ENCODE measurements at places on chromosomes 2 and 18.
A peak's percentile ranks its signal among the peaks of the same experiment; 100 is the strongest.

DNA sequence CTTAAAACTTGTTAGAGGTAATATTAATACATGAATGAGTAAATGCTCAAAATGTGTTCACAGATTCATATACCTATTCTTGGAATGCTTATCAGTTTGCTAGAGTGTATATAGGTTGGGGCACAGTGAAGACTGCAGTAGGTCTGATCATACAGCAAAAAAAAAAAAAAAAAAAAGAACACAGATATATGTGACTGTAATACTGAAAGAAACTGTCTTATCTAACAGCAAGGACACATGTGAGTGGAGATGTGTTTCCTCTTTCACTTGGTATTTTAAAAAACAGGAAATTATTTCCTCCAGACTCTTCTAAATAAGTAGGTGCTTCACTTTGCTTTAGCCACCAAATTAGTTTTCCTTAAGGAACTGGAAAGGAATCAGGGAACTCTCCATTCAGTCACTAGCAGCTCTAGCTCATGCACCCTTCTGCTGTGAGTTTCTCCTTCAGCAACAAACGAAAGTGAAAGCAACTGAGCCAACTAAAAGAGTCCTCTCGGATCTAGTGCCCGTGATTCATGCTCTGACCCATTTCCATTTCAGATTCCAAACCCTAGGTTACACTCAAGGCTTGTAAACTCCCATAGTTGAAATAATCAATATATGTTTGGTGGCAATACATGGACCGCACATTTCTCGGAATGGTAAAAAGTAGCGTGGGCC lies 98.5 kb downstream of the DSEL start:
- peak; percentile 49 for DNase-seq

DNA sequence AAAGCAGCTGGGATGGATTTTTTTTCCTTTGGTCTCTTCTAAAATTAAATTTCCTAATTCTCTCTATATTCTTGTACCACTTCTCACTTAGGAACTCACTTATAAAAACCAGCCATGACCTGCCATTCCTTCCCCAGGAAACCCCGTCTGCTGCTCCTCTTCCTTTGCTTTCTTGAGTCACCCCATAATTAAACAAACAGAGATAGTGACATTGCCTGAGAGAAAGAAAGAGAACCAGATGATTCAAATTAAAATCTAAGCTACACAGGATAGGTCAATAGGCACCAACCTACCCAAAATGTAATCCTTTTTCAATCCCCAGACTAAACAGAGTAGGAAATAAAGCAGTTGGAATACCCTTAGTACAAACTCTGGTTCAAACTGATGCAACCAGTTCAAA lies 9.7 kb downstream of the STK39 start:
- DNase-seq: peak; percentile 77

- DNase-seq: no peak
Observed at GRCh38 chr2:239639421-239640185, 238.8 kb upstream of the HDAC4 start.

DNA sequence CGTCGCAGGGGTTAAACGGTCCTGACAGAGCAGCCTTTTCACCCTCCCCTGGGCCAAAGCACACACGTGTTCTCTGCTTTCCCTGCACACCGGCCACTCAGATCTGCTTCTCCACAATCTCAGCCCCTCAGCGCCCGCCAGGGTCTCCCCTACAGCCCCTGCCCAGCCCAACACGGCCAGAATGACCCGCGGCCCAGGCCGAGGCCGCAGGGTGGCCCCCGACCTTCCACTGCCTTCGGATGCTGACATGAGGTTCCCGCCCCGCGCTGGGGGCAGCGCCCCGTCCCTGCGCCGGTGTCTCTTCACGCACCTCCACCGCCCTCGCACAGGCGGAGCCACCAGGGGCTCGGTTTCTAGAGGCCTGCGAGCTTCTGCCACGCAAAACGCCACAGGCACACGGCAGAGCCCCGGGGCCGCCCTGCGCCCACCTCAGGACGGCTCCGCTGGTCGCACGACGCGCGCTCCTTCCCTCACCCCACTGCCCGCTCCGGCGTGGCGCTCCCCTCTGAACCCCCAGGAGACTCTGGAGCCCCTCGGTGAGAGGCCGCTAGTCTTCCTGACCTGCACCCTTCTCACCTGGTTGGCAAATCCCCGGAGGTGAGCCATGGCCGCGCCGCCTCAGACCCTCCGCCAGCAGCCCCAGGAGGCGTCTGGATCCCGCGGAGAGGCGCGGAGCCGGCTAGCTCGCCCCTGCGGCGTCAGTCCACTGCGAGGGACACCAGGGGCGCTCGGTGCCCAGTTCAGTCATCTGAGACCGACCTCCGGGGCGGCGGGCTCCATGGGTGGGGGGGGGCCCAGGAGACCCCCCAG lies 749 bp downstream of the STK25 start:
- peak; percentile 62 for DNase-seq

DNA sequence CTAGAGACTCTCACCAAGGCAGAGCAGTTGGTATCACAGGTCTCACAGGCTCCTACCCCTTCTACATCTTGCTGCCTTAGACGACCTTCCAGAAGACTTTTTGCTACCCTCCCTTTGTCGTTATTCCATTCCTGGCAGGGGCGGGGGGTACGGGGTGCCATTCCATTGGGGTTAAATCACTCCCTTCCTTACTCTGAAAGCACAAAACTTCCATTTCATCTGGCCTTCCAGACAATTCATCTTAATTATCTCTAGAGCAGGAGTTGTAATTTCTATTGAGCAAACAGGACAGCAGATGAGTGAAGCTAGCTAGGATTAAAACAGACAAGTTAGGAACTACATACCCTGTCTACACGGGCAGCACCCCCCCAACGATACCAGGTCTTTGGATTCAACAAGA lies 276.2 kb upstream of the TANK start:
- peak; percentile 29 for DNase-seq

GRCh38 chr2:34627003-34627402 lies 1027.9 kb upstream of the FAM98A start:
- DNase-seq: no peak

DNA sequence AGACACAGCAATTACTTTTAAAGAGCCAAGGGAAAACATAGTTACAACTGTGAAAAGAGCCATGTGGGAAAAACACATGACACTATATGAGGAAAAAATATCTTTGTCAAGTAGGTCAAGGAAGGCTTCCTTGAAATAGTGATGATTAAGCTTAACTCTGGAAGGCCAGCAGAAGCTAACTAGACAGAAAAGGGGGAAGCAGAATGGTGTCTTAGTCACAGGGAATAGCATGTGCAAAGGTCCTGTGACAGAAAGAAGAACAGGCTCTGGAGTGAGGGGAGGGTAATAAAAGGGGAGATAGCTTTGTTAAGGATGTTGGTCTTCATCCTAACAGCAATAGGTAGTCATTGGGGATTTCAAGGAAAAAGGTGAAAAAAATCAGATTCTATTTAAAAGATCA lies 64.0 kb downstream of the ARHGAP25 start:
- no peak for DNase-seq
